Kidney capillary endothelial cell (primary cell): ENCODE measurements at places on chromosomes 12 and 14.

DNA sequence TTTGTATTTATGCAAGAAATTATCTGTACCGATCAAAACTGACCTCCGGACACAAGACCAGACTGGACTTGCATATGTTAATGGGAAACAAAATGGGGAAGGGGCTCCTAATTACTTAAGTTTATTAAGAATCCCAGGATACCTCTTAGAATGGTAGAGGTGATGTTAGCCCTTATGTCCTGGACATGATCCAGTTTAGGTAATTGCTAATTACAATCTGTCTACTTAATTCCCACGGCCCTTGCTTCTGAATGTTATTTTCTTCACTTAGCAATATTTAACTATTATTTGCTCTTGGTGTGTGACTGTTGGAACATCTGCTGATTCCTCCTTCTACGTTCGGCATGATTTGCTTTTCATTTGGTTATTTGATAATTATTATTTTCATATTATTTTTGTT, 644.0 kb downstream of the DIO2 start:
- no peak for DNase-seq

GRCh38 chr12:109708939-109709338, 4.7 kb upstream of the FAM222A start:
- DNase-seq, result no peak

DNA sequence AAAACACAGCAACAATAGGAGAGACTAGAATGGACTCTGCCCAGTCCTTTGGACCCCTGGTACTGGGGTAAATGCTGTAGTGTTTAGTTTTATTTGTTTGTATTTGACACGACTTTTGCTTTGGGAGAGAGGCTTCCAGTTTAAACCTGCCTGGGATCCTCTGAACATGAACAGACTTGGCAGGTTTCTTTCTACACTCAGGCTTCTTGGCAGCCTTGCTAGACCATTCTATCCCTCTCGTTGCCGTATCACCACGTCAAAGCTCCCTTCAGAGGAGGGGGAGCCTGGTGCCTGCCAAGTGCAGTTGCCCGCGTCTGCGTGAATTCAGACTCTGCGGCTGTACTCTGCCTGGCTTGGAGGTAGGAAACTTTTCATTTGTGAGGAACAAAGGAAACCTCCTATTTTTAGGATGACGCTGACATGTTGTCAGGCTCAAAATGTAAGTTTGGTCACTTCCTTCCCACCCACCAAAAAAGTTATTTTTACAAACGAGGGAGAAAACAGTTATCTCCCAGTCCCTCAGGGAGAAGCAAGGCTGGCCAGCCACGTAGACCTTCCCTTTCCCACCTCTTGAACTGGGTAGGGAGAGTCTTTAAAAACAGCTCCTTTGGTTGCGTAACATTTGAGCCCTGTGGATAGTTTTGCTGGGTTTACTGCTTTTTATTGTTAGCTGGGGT, 25.9 kb downstream of the CD9 start:
- DNase-seq, result no peak

GRCh38 chr12:113997365-113997764, 31.2 kb upstream of the RBM19 start:
- DNase-seq, result no peak

DNA sequence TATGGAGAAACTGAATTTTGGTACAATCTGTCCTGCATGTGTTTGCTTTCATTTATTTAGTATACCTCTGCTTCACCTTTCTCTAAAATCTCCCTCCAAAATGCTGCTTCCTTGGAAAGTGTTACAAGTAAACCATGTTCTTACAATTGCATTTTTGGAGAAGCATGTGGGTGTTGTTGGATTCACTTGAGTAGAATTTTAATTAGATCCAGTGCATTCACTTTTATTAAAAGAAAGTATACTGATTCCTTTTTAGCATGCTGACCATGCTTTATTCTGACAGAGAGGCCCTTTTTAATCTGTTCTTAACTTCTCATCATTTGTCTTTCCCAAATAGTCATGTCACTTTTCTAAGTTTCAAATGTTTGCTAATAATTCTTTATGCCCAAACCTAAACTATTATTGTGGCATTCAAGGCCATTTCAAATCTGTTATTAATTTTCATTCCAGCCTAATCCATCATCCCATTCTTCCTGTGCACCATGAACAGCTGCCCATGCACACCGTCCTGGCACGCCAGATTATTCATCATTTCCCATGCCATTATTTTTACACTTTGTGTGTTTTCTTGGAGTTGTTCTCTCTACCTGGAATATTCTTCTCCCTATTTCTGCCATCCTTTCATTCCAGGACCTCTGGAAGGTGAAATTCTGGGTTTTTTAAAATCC, 90.7 kb downstream of the METTL25 start:
- no peak for DNase-seq

GRCh38 chr12:117098024-117098360, 1.2 kb downstream of the TESC start:
- DNase-seq, result no peak

GRCh38 chr12:29220632-29221336, 71.7 kb downstream of the FAR2 start:
- DNase-seq, result no peak

- DNase-seq, result no peak
Measured at GRCh38 chr12:8449355-8449859, 6.4 kb upstream of the CLEC6A start.
